ENCODE measurements at places on chromosomes 2 and 18.

DNA sequence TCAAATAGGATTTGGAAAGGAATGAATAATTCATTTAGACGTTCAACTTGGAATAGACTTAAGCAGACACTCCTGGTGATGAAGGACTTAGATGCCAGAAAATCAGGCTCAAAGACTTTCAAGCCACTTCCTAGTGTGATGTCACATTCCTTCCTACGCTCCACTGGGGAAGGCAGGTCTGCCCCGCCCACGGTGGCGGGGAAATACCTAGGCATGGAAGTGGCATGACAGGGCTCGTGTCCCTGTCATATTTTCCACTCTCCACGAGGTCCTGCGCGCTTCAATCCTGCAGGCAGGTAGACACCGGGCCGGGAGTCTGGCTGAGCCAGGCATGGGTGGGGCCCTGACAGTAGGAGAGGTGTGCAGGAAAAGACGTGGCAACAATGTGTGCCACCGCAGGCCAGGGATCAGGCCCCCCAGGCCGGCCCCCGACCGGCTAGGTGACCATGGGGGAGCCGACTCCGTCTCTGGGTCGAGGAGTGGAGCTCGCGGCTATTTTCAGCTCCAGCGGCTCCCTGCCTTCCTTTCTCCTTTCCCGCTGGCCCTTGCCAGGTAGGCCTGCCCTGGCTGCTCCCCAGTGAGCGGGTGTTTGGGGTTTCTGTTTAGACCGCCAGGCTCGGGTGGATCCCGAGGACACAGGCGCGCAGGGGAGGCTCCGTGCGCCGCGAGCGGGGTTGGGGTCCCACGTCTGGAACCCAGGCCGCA is at the start of gene IL1RL2:
IL1RL2 (plus strand) TSS at position 233 of the 705 bp plus-strand sequence. CDS start 845 bp downstream, outside the sequence.
- no peak for DNase-seq

DNA sequence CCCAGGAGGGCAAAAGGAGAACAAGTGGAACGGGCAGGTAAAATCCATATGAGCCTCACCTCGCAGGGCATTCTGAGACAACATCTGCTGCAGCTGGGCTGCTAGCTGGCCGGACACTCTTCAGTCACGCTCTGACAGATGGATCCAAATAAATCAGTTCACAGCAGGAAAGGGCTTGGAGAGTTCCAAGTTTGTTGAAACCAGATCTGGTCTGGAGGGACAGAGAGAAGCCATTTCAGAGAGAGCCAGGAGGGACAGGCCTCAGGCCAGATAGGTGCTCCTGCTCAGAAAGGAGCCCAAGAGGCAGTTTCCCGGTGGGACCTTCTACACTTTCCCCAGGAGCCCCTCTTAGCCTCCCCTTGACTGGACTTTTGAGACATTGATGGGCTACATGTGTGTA is 28.2 kb upstream of the TNP1 start:
- no peak for DNase-seq

DNA sequence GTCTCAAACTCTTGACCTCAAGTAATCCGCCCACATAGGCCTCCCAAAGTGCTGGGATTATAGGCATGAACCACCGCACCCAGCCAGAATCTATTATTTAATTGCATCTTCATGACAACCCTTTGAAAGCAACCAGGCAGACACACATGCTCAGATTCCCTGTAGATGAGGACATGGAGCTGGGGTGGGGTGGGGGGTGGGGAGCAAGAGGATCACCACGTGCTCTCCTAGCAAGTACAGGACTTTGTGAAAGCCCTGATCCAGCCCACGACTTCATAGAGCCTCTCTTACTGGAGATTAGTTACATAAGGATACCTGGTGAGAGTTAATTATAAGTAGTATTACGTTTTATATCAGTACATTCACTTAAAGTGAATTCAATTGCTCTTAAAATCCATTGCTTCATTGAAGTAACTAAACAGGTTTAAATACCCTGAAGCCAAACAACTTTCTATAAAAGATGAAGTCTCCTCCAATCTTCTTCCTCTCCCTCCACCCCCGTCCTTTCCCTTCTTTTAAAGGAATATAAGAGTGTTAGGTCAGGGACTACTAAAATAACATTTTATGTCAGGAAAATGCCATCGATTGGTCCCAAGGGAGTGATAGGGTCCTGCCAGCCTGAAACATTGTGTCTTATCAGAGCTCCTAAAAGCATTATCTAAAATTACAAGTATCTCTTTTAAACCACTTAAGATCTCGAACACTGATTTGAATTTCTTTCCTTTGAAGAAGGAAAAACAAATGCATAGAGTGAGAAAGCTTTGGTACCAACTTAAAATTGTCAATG is 123.9 kb downstream of the EPHA4 start:
- no peak for DNase-seq

DNA sequence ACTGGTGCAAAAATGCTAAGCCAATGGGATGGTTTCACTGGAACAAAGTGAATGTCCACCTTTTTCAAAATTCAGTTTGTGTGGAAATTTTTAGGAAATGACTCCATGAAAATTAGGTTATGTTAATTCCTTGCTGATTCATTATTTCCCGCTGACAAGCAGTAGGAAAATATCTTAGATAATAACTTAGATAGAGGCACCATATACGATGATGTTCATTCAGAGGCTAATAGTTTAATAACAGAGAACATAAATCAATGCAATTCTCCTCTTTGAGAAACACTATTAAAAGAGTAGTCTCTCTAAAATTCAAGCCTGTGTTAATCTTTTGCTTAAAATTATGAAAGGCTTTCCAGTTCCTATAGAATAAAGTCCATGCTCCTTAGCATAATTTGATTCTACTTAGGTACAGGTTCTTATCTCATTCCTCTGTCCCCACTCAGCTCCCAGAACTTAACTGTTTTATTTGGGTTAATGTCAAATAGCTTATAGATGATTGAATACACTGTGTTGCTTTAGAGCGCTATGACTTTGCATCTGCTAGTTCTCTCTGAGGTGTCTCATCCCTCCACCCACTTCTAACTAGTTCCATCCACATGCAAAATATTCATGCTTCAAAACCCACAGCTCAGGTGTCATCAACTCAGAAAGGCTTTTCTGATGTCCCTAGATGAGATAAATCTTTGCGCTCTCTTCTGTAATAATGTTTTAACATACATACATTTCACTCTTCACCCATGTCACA is 503.6 kb downstream of the ERBB4 start:
- DNase-seq: no peak

- no peak for DNase-seq
Observed at GRCh38 chr2:191451116-191451515, 205.9 kb downstream of the MYO1B start.

DNA sequence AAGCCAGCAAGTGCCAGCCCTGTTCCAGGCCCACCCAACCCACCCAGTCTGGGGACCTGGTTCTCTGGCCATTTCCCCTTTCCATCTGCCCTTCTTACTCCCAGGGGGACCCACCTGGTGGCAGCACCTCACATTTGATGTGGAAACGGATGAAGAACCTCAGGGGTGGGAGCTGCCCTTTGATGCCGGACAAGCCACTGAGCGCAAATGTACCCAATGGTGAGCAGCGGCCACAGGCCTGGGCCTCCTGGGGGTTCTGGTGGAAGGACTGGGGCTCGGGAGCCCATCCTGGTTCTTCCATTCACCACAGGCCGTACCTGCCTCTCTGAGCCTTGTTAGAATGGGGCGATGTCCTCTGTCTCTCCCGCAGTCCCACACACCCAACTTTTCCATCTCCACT is 84.7 kb downstream of the EPAS1 start:
- no peak for DNase-seq

GRCh38 chr18:13175754-13176210 is 42.8 kb upstream of the LDLRAD4 start:
- no peak for DNase-seq

GRCh38 chr2:201447086-201447485 is 4.2 kb downstream of the TRAK2 start:
- DNase-seq: no peak

DNA sequence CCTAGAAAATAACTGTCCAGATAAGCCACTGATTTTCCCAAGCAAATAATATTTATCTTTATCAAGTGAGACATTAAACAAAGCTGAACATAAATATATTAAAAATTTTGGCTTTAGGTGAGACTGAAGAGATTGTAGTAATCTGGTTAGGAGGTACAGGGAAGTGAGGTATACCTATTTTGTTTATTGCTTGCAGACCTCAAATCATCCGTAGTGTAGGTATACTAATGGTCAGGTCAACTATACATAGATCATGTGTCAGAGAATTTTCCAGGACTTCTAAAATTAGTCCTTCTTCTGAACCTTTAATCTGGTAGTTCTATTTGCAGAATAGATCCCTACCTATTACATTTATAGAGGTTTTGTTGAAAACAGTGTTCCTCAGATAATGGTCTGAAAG is 41.5 kb downstream of the SP140 start:
- DNase-seq: no peak

DNA sequence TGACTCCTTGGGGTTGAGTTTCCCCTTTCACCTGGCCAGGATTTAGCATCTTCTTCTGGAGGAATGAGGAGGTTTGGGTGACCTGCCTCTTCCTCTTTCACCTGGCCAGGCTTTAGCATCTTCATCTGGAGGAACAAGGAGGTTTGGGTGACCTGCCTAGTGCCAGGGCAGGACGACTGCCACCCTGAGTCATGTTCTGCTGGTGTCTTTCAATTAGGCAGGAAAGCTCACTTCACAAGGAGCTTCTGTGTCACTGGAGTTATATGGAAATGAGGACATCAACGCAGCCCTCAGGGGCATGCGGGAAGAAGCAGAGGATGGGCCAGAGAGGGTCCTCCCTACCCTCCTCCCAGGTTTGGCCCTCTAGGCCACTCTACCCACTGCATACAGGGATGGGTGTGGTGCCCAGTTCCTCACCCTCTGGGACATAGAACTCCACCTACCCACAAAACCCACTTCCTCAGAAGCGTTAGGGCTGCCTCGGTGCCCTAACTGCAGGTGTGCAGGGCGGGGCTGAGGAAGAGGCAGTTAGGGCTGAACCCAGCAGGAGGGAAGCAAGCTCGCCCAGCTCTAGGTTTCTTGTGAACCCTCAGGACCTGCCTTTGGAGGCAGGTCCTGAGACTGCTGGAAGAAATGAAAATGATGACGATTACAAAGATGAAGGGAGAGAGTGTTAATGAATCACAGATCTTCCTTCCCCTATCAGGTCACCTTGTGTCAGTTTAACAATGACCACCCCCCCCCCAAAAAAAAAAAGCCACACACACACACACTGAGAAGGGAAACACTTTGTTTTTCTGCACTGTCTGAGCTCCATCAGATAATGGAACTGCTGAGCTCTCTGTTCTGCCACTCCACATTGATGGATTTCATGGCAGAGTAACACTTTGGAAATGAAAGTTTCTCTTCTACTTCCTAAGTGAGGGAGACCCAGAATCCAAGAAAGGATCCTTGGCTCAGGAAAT is 71.0 kb downstream of the ARL4C start:
- peak; percentile 60 for DNase-seq

- DNase-seq: no peak
Observed at GRCh38 chr2:2662037-2662846, 331.2 kb upstream of the MYT1L start.

- no peak for DNase-seq
Observed at GRCh38 chr2:8320311-8321066, 361.4 kb upstream of the ID2 start.

DNA sequence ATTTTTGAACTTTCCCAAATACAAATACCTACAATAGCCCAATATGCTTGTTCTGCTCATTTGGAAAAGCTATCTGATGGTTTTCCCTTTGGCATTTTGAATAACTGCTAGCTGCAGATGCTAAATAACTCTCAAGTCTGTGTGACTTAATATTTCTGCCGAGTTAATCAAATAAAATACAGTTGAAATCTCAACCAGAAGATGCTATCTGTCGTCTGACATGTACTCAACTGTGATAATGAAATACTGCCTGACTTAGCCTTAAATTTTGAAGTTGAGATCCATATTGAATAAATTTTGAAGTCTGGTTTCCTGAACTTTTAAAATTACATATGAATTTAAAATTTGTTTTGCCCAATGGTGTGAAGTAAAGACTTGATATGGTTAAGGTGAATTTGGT is 204.4 kb upstream of the MEX3C start:
- DNase-seq: no peak

DNA sequence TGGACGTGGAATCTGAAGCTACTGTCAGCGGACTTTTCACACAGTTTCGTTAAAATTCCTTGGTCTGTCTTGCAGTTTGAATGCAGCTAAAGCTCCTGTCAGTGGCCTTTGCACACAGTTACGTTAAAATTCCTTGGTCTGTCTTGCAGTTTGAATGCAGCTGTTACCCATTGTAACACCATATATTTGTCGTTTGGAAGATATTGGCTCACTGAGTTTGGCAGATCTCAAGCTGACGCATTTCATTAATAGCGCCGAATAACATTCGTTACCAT is 1.0 kb downstream of the LIMS1 start:
- DNase-seq: no peak
